DMS53 (cell line): ENCODE measurements at places on chromosomes 5 and 9.

DNA sequence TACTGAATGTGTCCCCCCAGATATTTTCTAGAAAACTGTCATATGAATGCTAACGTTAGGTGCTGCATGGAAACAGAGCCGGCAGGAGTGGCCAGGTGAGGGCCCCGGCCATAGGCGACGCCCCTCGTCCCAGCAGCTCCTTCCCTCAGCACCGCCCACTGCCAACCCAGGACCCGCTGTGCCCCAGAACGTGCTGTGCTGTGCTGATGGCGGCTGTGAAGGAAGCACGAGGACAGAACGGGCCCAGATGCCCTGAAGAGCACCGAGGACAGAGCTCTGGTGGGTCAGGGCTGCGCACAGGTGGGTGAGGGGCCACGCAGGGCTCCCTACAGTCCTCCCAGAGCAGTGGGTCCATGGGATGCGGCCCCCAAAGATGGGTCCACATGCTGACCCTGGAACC, 30.3 kb downstream of the LPCAT1 start:
- no peak for DNase-seq

- DNase-seq, result no peak
Observed at GRCh38 chr5:112634166-112634565, 103.5 kb upstream of the APC start.

DNA sequence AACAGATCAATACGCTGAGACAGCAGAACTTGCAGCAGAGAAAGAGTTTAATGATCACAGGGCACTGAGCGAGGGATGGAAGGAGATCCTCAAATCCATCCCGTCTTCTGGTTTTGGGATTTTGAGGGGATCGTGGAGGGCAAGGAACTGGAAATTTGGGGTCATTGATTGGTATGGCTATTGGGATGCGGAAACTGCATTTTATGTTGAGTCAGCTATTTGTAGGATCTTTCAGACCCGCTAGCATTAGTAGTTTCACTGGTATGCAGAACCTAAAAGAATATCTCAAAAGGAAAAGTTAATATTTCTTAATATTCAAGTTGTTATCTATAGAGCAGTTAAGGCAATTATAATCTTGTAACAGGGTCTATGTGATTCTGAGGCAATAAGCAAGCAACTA, 771.7 kb upstream of the CTNND2 start:
- no peak for DNase-seq

DNA sequence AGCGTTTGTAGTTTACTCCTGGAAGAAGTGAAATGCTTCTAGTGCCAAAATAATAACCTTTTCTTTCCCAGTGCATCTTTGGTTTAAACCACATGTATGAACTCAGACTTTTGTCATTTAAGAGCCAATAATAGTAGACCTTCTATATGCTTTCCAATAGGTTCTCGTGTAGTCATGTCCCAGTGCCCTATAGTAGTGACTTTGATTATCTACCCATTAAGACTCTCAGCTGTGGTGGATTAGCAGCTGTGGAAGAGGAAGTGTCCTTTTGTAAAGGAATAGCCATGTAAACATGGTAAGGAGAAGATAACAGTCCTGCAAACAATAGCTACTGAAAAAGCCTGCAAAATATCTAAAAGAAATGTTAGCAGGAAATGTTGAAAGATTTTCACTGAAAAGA, 765.3 kb downstream of the MTRR start:
- DNase-seq, result no peak

DNA sequence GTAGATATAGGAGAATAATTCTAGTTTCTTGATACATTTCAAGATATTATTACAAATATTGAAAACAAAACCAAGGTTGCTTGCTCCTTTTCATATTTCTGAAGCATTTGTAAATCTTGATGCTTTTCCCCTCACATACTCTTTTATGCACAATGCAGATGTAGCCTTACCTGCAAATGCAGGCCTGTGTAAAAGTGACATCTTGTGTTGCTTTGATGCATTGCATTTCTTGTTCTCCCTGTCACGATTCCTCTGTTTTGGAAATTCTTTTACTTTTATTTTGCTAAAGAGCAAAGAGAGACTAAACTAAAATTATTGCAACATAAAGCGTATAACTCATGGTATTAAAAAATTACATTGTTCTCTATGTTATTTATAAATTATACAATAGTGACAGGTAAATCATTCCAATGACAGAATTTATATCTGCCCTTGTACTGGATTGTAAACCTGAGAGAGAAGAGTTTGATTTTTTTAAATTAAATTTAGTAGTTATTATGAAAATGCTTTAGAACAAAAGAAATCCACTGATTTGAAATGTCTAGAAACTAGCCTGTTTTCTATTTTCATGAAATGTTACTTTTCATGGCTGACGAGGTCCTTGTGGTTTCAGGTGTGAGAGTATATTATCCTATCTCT, 970.0 kb downstream of the MAT2B start:
- peak; percentile 51 for DNase-seq

DNA sequence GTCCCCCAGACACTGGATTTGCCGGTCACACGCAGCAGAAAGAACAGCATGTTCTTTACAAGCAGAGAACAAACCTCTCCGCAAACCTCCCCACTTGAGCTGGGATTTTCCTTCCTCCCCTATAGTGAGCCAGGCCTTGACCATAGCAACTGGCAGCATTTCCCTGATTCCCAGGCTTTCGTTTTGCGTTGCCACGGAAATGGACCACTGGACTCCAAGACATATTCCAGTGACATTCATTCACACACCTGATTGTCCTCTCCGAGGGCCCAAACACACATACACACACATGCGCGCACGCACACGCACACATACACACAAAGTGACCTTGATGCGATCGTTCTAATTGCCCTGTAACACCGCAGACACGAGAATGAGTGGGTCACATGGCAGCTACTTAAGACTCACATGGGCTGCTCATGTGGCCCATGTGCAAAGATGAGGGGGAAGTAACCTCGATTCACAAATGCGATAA, 80.9 kb upstream of the CPEB4 start:
- DNase-seq, result no peak

- DNase-seq, result no peak
Observed at GRCh38 chr9:105114964-105115728, 129.3 kb upstream of the SLC44A1 start.

DNA sequence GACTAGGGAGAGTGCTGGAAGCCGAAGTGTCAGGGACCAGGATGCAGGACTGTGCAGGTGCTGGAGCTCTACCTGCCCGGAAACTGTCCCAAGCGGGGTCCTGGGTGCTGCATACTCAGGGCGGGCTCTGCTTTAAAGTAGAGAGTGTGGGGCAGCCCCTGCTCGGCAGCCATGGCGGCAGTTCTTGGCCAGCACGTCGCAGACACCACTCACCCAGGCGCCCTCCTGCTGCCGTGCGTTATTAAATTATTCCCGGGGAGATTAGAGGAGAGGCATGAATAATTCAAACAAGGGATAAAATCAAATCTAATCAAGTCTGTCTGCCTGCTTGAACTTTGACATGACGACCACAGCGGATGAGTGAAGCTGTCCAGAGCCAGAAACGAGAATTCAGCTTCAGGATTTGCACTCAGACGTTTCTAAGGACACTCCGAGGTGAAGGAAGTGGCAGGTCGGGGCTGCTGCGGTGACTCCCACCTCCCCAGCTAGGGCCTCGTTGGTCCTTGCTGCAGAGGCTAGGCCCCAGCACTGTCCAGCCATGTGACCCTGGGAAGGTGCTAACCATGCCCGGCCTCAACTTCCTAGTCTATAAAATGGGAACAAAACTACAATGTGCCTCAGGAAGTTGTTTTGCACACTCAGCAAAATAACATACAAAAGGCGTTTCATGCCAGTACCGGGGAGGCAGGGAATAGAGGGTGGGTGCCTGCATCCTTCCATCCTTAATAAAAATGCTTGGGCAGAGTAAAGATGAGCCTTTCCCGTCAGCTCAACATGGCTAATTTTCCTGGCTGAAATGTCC, 91.3 kb upstream of the ADAMTS2 start:
- DNase-seq, result no peak

DNA sequence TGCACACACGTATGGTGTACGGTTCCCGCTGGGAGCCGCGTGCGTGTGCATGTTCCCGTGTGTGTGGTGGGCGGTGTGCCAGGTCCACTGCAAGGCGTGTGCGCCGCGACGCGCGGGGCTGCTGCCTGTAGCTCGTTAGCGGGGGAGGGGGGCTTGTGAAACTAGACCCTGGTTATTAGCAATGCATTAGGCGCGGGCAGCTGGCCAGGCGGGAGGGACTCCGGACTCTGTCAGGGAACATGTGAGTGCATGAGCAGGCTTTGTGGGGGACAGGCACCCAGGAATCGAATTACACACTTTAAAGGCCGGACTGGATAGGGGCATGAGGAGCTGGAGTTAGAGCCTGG, 32.2 kb upstream of the ENHO start:
- no peak for DNase-seq

- peak; percentile 35 for DNase-seq
Observed at GRCh38 chr5:54148067-54148845, 162.1 kb downstream of the ARL15 start.

DNA sequence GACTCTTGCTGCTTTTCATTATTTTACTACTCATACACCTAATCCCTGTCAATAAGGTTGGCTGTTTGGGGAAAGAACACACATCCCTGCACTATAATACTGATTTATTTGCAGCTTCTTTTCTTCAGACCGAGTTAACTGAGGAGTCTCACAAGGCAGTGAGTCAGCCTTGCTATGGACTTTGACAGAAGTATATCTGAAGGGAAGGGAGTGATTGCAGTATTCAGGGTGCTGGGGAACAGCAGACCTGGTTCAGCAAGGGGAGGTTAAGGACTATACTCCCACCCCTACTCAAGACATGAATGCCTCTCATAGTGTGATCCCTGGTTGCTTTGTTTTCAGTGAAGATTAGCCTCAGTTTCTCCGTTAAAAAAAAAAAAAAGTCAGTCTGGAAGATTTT, 99.8 kb downstream of the TLE4 start:
- DNase-seq, result no peak

DNA sequence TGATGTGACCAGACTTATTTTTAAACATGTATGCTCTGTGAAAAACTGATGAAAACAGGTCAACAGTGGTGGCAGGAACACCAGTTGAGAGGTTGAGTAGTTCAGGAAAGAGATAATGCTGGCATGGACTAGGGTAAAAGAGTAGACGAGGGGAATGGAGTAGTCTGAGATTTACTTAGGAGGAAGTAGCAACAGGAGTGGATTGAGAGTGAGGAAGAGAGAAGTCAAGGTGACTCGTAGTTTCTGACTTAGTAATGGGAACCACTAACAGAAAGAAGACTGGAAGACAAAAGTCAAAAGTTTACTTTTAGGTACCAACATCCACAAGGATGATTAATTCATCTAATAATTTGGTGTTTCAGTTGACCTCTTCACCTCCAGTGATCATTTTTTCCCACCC, 3.6 kb downstream of the SRA1 start:
- DNase-seq, result no peak

GRCh38 chr9:34962546-34962945, 4.5 kb downstream of the PHF24 start:
- DNase-seq, result no peak

- DNase-seq, result peak; percentile 18
Observed at GRCh38 chr9:79140751-79141150, 431.0 kb upstream of the TLE4 start.

- DNase-seq, result no peak
Observed at GRCh38 chr9:742914-743589, 98.4 kb upstream of the DMRT1 start.

- DNase-seq, result peak; percentile 75
Observed at GRCh38 chr9:70034271-70034711, 9.4 kb upstream of the MAMDC2 start.

DNA sequence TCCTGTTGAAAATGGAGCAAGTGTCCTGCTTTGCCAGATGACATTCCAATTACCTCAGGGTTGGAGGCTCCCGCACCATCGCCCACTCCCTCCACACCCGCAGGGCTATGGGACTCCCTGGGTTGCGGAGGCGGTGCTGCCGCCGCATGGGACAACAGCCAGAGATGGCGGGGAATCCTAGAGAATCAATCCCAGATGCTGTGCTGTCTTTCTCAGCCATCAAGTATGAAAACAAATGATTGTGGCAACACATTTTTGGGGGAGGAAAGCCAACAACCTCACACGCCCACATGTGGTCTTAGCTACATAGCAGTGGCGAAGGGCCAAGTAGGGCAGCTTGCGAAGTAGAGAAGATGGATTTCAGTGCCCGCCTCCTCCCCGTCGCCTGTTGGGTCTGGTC, 46.7 kb downstream of the IL31RA start:
- no peak for DNase-seq

- DNase-seq, result peak; percentile 12
Observed at GRCh38 chr5:173535976-173536639, 80.3 kb downstream of the BOD1 start.

DNA sequence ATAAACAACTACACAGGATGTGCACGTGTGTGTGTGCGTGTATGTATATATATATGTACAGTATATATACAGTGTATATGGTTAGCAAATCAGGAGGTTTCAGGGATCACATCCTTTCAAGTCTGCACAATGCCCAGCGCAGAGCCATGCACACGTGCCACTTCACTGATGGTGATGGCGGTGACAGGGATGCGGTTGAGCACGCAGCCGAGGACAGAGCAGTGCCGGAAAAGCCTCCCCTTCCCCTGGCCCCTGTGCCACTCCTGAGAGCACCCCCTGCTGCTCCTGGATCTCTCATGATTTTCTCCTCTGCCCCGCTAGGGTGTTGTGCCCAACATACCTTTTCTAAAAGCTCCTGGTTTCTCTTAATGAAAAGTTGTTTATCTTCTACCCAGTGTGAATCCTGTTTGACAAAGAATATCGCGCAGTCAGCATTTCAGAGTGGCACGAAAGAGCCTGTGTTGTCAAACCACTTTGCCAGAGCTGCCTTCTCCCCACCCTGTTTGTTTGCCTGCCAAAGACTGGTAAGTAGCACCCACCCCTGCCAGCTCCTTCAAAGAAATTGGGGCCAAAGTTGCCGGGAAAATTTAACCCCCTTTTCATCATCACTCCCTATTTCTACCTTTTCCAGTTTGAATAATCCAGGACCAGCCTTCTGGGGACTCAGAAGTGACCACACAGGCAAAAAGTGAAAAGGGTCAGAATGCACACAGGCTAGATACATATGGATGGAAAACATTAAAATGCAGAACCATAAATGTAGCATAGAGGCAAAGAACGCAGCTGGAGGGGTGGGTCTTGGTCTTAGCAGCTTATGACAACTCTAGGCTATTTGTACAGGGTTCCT, 126.2 kb upstream of the DPYSL3 start:
- DNase-seq, result no peak

DNA sequence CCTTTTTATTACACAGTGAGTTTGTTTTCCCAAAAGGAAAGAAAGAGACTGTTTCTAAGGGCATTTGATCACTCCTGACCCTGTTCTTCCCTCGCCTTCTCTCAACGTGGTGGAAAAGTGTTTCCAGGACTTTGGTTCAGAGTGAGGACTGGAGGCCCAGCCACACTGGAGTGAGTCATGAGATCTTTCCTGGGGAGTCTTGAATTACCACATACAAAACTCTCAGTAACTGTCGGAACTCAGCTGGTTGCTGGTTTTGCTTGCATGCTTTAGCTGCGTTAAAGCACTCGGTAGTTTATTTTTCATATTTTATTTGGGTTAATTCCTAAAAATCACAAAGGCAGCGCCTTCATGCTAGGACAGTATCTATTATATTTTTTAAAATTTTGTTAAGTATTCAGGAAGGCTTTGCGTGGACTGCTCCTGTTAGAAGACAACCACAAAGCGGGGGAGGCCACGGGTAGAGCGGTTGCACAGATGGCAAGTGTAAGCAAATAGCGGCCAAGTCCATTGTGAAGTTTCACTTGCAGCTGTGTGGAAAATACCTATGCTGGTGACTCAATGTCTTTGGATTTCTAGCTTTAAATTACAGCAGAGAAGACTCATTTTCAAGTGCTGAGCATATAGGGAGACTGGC, 77.7 kb downstream of the ARSB start:
- peak; percentile 70 for DNase-seq
